ENCODE measurements at places on chromosomes 4 and X.

DNA sequence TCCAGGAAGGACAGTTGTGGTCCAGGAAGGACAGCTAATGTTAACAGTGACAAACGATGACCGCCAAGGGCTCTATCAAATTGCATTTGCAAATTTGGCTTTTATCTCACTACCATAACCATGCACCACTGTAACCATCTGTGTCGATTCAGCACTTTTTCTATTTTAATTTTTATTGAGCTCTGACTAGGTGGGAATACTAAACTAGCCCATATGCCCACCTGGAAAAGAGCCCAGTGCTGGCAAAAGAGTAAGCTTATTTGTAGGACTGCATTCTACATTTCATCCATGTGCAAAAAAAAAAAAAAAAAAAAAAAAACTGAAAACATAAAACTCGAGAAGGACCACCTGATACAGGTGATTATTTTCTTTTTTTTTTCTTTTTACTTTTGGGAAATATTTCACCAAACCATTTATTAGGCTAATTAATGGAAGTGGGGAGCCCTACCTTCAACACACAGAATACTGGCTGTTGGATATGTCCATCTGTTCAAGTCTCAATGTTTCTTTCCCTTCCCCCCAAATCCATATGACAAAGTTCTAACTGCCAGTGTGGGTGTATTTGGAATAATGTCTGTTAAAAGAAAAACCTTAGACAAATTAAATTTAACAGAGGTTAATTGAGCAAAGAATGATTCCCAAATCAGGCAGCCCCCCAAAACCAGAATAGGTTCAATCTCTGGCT, 99.5 kb upstream of the MXRA5 start:
- no peak for DNase-seq

DNA sequence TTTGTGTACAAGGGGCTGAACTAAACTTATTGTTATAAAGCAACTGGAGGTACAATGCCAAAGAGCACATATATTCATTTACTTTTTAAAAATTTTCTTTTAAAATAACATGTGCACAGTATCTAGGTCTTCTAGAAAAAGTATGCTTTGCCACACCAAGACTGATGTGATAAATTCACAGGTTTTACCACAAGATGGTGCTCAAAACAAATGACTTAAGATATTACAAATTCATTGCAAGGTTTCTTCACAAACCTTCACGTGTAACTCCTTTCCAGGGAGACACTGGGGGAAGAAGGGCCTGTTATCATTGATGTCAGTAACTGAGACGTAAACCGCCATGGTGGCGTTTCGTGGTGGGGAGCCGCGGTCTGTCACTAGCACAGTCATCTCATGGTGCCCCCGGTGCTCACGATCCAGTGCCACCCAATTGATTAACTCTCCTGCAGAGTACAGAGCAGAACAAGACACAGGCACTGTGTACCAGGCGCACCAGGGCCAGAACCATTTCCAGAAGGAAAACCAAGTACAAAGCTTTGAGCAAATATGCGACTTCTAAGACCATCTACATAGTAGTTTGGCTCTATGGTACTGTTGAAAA, 162.2 kb downstream of the DCHS2 start:
- no peak for DNase-seq

GRCh38 chrX:24148121-24148520, 1.4 kb upstream of the ZFX start:
- peak; percentile 40 for DNase-seq

GRCh38 chr4:110170861-110171260, 27.6 kb downstream of the ELOVL6 start:
- no peak for DNase-seq

DNA sequence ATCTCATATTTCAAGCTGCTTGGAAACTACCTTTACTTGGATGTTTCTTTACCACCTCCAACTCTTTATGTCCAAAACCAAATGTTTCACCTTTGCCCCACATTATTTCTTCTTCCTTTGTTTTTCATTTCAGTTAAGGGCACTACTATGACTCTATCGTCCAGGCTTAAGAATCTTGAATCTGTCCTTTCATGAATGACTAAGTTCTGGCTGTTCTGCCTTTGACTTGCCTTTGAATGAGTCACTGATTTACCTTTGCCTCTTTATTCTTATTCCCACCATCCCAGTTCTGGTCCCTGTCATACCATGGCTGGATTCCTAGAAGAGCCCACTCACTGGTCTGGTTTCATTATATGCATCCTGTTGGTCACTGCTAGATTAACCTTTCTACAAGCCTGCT, 30.6 kb upstream of the PLAC1 start:
- no peak for DNase-seq

- no peak for DNase-seq
These were observed 207.9 kb upstream of the FAM241A start for GRCh38 chr4:111937368-111937767.

GRCh38 chr4:168605411-168605810, 108.6 kb downstream of the PALLD start:
- DNase-seq = no peak

- DNase-seq = no peak
These were observed 68.5 kb downstream of the SH3RF1 start for GRCh38 chr4:169202145-169202699.

GRCh38 chrX:72054779-72055489, 76.8 kb downstream of the RTL5 start:
- no peak for DNase-seq
